ENCODE measurements at places on chromosomes 4 and X.

GRCh38 chr4:146833530-146833929, 112.1 kb downstream of the TTC29 start:
- no peak for DNase-seq

GRCh38 chrX:19772096-19772821, 115.1 kb downstream of the SH3KBP1 start:
- no peak for DNase-seq

GRCh38 chr4:123299212-123299691, 97.3 kb upstream of the SPRY1 start:
- DNase-seq: no peak

GRCh38 chrX:104195489-104196084, 29.3 kb downstream of the FAM199X start:
- no peak for DNase-seq

DNA sequence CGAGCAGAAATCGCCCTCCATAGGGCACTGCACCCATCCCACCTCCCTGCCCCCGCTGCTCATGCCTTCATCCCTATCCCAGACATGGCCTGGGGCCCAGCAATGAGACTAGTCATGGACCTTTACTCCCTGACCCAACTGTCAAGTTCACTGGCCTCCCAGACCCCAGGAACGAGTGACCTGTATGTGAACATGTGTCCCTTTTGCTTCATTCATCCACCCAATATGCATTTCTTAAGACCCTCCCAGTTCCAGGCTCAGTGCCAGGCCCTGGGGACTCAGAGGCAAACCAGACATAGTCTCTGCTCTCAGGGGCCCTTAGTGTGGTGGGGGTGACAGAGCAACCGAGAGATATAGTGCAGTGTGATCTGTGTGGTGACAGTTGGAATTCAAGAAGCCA, 67.0 kb downstream of the EFNB1 start:
- no peak for DNase-seq

- DNase-seq: no peak
Measured at GRCh38 chr4:139950568-139950967, 203.4 kb downstream of the MAML3 start.

- DNase-seq: no peak
Measured at GRCh38 chrX:39676434-39676833, 421.3 kb downstream of the BCOR start.

- DNase-seq: no peak
Measured at GRCh38 chrX:48196745-48197201, at the start of gene SSX5. SSX5 (minus strand) TSS chrX:48196795; CDS start chrX:48195358, 1,437 bp downstream.

GRCh38 chrX:153456161-153456560, 10.3 kb upstream of the TREX2 start:
- no peak for DNase-seq

DNA sequence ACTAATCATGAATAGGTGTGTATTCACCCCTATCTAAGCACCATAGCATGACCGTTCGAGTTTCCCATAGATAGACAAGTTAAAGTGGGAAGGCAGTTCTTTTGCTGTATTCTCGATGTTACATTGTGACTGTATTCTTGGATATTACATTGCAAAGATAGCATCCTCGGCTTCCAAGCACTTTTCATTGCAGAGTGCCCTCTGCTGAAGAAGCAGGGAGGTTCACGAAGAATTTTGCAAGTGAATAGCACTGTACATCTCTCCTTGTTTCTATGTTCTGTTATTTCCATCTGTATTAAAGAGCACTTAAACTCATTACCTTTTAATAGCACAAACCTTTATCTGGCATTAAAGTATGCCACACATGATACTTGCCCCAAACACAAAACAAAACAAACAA, 426.7 kb upstream of the ARX start:
- no peak for DNase-seq

GRCh38 chrX:22202251-22202650, 70.5 kb upstream of the CBLL2 start:
- DNase-seq: no peak

DNA sequence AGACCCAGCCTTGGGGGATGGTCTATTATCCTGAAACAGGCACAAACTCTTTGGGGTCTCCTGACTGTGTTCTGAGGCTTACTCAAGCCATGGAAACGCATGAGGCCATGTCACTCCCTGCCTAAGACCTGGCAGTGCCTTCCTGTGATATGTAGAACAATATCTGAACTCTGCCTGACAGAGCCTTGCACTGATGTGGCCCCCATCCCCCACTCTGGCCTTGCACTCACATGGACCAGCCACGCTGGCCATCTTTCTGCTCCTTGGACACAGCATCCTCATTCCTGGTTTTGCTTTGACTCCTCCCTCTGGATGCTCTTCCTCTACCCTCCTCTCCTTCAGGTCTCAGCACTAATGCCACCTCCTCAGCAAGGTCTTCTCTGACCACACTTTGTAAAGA, 100.2 kb downstream of the SCD5 start:
- no peak for DNase-seq

Measured in stimulated activated CD8-positive, alpha-beta memory T cell treated with anti-CD3 and anti-CD28 coated beads, Interleukin-15, amount 100 ng/mL, for 24 hours (primary cell).